ENCODE measurements at places on chromosomes 12 and 14.
A peak's percentile ranks its signal among the peaks of the same experiment; 100 is the strongest.

- no peak for DNase-seq
These were observed 10.3 kb upstream of the AMN start for GRCh38 chr14:102911991-102912761.

DNA sequence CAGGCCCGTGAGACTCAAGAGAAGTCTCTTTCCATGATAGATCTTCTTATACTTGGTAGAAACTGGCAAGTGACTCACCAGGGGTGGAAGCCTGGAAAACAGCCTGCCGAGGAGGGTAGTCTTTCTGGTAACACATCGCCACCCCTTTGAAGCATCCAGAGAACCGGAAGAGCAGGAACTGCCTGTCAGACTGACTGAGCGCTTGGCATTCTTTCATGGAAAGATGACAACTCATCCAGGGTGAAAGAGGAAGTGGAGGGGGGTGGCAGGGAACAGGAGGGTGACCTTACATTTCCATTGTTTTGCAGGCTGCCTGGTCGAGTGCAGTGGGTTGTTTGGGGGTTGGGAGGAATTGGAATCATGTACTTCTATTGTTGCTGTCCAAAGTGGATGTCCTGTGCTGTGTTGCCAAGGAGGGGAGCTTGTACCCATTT, 34.5 kb downstream of the PRKCH start:
- DNase-seq, result peak; percentile 1

DNA sequence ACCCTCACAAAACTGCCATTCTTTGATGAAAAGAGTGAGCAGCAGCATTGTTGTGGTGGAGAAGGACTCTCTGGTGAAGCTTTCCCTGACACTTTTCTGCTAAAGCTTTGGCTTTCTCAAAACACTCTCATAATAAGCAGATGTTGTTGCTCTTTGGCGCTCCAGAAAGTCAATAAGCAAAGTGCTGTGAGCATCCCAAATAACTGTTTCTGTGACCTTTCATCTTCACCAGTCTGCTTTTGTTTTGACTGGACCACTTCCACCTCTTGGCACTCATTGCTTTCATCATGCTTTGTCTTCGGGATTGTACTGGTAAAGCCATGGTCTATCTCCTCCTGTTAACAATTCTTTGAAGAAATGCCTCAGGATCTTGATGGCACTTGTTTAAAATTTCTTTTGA, 424.7 kb upstream of the TMPO start:
- no peak for DNase-seq

- no peak for DNase-seq
These were observed 109.2 kb upstream of the FUT8 start for GRCh38 chr14:65303190-65303898.

DNA sequence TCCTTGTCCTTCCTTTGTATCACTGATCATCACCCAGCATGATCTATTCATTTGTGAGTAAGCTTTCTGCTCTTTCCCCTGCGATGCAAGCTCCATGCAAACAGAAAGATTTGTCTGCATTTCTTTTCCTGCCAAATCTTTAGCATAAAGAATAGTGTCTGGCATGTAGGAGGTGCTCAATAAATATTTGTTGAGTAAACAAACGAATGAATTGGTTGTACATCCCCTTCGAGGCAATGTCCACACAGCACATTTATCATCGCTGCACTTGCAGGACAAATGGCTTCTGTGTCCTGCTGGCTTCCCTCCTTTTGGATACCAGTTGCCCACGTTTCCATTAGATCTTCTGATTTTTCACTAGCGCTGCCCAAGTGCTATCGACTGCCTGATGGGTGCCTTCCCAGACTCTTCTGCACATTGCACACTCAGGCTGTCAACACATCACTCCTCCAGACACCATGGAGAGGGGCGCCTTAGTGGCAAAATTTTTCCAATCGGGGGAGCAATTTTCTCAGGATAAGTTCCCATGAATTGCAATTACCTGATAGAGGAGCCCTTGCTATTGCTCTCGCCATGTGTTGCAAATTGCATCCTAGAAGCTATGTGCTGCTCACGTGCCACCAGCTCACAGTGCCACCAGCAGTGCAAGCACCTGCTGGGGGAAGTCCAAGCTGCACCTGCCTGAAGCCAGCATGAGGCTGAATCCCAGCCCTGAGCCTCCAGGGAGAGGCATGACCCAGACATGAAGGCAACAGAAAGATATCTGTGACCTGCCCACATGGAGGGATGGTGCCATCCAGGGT, 206.6 kb downstream of the KIF26A start:
- DNase-seq, result no peak

DNA sequence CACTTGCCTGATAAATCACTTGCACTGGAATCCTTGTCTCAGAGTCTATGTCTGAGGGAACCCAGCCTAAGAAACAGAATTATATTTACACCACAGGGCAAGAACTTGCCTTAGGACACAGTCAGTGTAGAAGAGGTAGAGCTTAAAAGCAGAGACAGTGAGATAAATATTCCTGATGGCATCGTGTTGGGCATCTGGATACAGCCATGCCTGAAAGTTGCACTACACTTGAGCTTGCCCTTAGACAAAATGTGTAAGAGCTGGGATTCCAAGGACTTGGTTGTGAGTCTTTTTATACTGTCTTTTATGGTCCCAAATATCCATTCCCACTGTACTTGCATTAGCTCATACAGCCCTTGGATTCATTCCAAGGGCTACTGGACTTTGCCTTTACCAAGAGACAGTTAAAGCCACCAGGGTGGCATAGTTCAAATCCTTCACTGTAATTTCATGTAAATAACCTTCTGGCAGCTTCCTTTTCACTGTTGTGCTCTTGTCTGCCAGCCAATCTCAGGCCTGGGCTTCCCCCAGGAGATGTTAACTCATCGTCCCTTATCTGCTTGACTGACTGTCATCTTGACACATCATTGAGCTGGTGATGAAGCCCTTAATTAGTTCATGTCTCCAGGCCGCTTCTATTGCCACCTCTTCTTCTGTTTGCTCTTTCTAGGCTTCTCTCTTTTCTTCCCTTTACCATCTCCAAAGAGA, 577.9 kb upstream of the TBX3 start:
- peak; percentile 80 for DNase-seq

DNA sequence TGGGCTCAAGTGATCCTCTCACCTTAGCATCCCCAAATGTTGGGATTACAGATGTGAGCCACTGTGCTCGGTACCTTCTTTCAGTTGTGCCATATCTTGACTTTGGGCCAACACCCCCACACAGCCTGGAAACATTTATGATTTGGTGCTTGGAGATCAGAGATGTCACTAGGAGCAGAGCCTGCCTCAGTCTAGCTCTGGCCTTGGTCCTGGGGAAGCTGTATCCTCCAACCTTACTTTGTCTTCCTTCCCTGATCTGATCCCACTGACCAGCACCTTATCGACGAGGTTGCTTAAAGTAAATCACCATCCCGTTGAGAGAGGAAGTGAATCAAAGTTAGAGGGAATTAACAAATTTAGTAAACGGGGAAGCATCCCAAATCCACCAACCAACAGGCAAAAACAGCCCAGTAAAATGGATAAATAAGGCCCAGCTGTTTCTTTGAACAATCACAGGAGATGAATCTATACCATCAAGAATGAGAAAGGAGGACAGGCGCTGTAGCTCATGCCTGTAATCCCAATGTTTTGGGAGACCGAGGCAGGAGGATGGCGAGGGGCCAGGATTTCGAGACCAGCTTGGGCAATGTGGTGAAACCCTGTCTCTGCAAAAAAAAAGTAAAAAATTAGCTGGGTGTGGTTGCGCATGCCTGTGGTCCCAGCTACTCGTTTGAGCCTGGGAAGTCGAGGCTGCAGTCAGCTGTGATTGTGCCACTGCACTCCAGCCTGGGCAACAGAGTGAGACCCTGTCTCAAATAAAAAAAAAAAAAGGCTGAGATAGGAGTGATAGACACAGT, 3.4 kb downstream of the PLBD2 start:
- no peak for DNase-seq

All from HepG2 (cell line).